ENCODE measurements at places on chromosomes 6 and 20.

DNA sequence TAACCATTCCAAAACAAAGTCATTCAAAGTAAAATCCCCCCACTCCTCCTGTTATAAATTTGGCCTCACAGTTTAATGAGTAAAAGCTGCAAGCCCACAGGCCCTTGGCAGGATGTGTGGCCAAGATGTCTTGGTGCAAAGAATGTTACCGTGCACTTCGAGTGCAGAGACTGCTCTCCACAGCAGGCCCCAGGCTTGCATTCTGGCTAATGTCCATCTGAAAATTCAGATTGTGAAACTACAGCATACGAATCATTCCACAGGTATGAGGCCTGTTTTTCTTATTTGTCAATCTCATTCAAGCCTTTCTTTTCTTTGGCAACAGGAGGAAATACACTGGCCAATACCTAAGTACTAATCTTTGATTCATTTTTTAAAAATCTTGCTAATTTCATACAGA lies 7.1 kb downstream of the RPS6KA2 start:
- DNase-seq: no peak

DNA sequence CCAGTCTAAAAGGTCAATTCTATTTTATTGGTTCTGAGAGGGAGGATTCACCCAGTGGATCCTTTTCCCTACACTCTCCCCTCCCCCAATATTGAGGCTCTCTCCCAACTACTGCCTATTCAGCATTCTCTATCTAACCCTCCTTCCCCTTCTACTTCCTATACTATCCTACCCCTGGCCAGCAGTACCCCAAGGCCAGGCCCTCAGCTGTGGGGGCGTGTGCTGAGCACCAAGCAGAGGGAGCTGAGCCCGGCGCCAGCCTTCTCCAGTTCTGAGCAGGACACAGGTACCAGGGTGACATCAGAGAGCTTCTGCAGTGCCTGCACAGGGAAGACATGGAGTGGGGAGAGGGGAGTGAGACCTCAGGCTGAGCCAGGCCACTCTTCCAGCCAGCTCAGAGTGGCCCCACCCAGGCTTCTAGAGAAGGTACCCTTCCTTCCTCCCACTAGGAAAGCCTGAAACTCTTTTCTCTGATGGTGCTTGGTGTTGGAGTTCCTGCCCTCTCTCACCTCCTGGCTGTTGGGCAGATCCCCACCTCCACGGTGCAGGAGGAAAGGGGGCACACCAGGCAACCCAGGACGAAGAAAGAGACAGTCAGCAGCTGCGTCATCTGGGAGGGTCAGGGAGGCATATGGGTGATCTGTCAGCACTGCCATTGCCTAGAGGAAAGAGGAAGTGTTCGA lies 1.9 kb downstream of the DDAH2 start:
- peak; percentile 93 for DNase-seq

- no peak for DNase-seq
Observed at GRCh38 chr6:138215093-138215782, 3.1 kb downstream of the PBOV1 start.

GRCh38 chr20:32263398-32263954 lies 14.0 kb upstream of the KIF3B start:
- no peak for DNase-seq

All from NB4 (cell line).